ENCODE measurements at places on chromosomes 13 and 19. TPM values are rescaled to one million over a fixed set of nuclear protein-coding genes. Genes with fewer than 3 reads are reported as not detected.
A peak's percentile ranks its signal among the peaks of the same experiment; 100 is the strongest.

PSG7 gene
- total RNA-seq: not detected

CYP4F3 gene
- 2.7 TPM for total RNA-seq

- DNase-seq: no peak
Measured at GRCh38 chr13:110446575-110446890, 115.0 kb downstream of the RAB20 start.

DNA sequence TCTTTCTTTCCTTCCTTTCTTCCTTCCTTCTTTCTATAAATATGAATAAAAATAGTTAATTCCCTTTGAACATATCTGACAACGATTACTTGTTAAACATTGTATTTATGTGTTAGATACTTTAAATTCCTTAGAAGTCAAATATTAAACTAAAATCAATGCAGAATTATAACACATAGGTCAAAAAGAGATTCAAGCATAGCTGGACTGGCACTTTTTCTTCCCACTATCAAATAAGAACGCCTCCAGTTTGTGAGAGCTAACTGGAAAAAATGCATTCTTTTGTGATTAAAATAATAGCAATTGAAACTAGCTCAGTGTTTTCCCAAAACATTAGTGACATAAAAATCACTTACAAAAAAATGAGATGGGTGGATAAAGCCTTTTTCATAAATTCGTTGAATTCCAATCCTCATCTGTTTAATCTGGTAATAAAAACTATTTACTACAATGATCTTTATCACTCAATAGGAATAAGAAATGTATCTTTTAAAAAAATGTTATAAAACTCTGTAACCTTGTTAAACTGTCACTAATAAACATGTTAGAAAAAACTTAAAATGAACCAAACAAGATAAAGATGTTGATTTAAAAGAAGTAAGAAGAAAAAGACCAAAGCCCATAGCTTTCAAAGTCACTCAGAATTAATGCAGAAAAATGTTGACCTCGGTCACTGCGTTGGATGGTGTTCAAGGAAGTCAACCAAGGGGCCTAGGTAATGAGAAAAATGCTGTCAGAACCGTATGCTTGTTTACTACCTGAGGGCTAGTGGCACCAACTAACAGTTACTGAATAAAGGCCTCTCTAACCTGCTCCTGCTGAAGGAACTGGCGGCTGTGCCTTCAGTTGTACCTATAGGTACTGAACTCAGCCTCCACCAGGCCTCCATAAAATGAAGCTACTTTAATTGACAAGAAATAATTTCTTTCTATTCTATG, 1039.5 kb upstream of the SLC10A2 start:
- no peak for DNase-seq

DNA sequence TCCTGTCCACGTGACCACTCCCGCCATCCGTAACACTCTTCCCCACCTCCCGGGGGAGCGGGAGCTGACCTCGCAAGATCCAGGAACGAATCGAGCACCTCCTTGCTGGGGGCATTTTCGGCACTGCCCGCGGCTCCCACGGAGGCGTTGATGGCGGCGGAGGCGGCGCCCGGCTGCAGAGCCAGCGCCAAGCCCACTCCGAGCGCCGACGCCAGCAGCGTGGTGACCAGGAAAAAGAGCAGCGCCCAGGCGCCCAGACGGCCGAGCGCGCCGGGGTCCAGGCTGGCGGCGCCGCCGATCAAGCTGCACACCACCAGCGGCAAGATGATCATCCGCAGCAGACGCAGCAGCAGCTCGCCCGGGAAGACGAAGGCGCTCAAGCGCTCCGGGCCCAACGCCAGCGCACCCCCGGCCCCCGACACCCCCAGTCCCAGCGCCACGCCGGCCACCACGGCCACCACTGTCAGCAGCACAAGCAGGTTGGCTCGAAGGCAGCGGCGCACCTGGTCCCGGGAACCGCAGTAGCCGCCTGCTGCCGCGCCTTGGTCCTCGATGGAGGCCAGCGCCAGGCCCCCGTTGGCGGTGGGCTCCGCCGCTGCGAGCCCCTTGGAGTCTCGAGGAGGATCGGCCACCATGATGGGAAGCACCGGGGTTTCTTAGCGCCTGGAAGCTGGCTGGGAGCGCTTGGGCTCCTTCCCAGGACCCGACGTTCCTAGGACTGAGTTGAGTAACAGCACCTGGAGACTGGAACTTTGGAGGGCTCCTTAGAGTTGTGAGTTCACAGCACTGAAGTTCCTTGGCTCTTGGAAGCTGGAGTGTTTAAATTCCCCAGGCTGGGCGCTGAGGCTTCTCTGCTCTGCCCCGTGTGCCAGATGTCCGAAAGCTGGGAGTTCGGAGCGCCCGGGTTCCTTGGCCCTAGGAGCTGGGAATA, 798 bp downstream of the SLC1A5 start:
- peak; percentile 29 for DNase-seq

- DNase-seq: peak; percentile 71
Measured at GRCh38 chr19:42401365-42402303, 11.5 kb upstream of the CNFN start.

GRCh38 chr19:29520390-29520789, 5.4 kb upstream of the VSTM2B start:
- no peak for DNase-seq

DNA sequence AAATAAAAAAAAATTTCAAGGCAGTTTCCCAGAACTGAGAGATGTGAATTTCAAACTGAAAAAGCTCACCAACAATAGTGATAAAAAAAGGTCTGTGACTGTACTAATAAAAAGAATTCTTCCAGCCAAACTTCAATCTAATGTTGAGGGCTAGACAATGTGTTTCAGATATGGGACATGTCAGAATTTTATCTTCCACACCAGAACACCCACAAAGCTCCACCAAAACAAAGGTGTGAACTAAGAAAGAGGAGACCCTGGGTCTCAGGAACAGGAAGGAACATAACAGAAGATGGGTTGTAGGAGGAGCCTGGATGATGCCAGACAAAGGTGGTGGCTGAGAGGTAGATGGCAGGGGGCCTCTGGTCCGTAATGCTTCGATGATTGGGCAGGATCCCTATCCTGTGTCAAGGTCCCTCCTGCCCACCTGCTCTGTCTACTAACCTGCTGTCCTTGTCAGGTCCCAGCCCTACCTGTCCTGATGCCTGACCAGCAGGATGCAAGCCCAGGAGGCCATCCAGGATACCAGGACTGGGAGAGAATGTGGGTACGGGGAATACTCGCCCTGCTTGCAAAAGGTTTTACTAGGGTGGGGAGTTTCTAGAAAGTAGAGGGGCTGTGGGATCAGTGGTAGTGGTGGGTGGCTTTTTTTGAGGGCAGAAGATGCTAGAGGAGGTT, 4.5 kb downstream of the MZF1 start:
- no peak for DNase-seq

DNA sequence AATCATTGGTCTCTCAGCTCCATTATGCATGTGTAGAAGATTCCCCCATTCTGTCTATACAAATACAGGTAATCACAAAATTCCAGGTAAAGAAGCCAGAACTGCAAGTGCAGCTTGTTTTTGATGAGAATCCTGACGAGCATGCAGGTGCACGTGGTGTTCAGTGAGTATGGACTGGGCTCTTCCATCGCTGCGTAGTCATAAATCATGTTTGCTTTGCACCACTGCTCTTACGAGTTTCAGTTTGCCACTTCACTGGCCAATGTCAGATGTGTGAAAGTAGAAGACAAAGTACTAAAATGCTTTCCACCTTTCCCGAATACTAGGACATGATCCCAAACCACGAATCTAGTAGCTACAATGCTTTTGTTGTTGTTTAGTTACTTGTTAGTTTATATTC, 390.7 kb downstream of the LIG4 start:
- DNase-seq: no peak

GRCh38 chr13:46121597-46122163, 16.8 kb upstream of the CPB2 start:
- no peak for DNase-seq

DNA sequence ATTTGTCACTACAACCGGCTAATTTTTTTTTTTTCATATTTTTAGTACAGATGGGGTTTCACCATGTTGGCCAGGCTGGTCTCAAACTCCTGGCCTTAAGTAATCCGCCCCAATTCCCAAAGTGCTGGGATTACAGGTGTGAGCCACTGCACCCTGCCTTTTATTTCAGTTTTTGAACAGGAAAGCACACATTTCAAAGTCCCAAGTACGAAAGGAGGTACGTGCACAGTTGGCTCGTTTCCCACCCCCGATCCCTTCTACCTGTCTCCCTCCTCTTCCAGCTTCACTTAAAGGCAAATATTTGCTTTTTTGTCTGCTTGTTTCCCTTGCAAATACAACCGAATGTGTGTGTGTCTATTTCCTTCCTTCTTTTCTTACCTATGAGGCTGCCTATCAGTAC, 30.5 kb downstream of the ZIC5 start:
- no peak for DNase-seq

GRCh38 chr13:33218020-33218419, 67.5 kb downstream of the STARD13 start:
- DNase-seq: no peak

DNA sequence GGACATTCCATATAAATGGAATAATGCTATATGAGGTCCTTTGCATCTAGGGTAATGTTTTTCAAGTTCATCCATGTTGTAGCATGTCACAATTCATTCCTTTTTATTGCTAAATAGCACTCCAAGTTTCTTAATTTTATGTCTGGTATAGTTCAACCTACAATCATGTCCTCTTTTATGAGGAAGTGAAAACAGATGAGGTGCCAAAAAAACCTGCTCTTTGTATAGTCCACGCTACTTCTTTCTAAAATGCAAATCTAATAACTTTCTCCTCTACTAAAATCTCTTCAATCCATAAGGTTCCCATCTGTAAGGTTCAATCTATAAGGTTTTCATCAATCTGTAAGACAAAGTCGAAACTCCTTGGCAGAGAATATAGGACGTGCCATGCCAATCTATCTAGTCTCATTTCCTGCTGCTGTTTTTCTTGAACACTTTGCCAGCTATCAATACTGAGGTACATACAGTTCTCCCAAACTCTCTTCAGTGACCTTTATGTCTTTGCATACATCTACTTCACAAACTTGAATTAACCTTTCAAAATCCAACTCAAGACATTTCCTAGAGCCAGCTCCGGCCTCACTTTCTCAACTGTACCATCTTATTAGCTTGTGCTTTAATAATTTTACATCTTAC, 33.7 kb downstream of the INTS6 start:
- no peak for DNase-seq

DNA sequence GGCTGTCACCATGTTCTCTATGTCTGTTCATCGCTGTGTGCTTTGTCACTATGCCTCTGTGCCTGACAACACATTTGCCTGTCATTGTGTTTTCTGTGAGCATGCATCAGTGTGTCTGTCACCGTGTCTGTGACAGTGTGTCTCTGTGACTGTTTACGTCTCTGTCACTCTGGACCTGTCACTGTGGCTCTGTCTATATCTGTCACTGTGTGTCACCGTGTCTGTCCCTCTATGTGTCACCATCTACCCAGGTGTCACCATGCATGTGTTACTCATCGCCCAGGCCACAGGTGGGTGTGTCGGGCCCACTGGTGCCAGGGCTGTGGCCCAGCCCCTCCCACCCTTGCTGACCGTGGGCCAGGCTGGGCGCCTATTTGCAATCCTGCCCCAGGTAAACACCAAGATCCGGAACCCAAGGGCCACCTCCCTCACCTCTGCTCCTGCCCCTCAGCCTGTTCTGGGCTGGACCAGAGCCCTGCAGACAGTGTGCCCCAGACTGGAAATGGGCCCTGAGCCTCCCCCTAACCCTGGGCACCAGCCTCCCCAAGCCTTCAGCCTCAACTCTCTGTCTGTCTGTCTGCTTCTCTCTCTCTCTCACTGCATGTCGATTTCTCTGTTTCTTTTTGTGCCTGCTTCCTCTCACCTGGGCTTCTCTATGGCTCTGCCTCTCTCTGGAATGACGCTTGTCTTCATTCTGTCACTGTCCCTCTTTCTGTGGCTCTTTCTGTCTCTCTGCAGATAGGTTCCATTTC, 7.7 kb downstream of the IRF2BP1 start:
- DNase-seq: no peak

GRCh38 chr19:40244579-40245317, 18.3 kb upstream of the CCNP start:
- no peak for DNase-seq

- DNase-seq: no peak
Measured at GRCh38 chr13:93984876-93985275, 494.6 kb downstream of the DCT start.

DNA sequence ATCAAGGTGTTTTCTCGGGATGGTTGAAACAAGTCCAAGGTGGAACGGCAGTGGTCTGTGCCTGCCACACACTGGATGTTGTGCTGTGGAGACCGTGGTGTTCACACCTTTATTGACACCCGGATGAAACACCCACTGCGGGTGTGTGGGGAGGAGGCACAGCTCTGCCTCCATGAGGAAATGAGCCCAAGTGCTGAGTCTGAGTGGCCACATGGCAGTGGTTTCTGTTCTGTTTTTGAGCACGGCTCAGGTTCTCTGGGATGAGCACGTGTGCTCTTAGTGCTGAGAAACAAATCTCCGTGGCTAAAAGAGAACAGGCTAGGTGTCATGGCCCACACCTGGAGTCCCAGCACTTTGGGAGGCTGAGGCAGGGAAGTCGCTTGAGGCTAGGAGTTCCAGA, 29.5 kb downstream of the UPF1 start:
- no peak for DNase-seq

DNA sequence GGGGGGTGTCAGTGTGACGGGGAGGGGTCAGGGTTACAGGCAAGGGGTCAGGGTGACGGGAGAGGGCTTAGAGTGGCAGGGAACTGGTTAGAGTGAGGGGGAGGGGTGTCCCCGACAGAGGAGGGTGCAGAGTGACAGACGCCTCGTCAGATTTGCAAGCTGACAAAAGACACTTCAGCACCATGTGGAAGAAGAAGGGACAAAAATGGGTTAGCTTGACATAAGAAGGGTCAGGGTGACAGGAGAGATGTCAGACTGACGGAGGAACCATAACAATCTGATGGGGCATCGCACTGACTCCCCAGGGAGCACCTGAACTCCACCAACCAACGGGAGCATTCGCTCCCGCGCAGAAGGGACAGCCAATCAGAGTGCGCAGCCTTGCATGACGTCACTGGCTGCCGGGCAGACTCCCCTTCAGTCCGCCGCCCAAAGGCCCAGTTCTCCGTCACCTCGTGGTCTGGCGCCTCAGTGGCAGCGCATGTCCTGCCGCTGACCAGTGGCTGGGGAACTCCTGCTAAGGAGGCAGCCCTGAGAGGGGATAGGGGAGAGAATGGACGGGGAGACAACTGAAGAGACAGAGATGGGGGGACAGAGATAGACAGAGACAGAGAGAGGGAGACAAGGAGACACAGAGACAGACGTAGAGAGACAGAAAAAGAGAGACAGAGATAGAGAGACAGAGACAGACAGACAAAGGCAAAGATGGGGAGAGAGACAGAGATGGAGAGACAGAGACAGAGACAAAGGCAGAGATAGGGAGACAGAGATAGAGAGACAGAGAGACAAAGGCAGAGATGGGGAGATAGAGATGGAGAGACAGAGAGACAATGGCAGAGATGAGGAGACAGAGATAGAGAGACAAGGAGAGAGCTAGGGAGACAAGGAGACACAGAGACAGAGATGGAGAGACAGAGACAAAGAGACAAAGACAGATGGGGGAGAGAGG, 30.2 kb downstream of the C19orf81 start:
- peak; percentile 33 for DNase-seq

GRCh38 chr19:401866-402511, 7.0 kb downstream of the C2CD4C start:
- DNase-seq: no peak

GRCh38 chr19:3813473-3814392, 27.6 kb upstream of the MATK start:
- no peak for DNase-seq

GRCh38 chr19:10334588-10335351, 1.4 kb upstream of the RAVER1 start:
- DNase-seq: peak; percentile 76

Data from skin of body (tissue), 3 donors.